ENCODE measurements at places on chromosomes 11 and 22.

GRCh38 chr11:45660729-45661438, 4.5 kb downstream of the CHST1 start:
- no peak for DNase-seq

DNA sequence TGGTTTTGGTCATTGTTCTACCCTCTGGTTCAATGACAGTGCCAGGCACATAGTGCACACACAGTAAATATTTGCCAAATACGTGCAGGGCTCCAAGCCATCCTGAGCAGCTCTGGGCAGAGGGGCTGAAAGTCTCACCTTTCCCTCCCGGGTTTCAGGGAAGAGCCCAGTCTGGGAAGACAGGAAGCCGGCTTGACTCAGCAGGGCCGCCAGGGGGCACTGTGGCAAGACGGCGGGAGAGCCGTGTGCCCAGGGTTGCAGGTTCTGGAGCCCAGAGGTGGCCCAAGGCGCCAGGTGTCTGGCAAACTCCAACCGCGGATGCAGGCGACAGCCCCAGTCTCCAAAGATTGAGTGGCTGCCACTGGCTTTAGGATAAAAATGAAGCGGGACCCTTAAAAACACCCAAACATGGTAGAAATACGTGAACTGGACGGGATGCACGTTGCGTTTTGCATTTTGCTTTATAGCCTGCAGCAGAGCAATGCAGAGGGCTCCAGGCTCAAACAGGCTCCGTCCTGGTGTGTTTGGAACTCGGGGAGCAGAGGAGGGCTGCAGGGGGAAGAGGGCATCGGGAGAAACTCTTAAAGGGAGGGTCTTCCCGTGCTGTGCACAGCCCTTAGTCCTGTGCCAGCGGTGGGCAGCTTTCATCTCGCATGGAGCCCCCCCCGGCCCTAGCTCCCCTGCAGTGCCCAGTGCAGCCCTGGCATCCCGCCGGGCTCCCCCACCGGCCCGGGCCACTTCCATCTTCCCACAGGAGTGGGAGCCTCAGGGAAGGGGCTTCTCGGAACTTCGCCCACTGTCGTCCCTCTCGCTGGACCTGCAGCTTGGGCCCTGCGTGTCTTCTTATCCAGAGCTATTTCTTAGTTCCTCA, 10.7 kb downstream of the KRTAP5-5 start:
- DNase-seq, result peak; percentile 38

- no peak for DNase-seq
Observed at GRCh38 chr11:17771415-17771814, 36.8 kb downstream of the KCNC1 start.

GRCh38 chr11:403761-404431, 9.9 kb downstream of the PKP3 start:
- DNase-seq, result no peak

GRCh38 chr11:67252831-67253239, 13.4 kb upstream of the GRK2 start:
- peak; percentile 44 for DNase-seq

DNA sequence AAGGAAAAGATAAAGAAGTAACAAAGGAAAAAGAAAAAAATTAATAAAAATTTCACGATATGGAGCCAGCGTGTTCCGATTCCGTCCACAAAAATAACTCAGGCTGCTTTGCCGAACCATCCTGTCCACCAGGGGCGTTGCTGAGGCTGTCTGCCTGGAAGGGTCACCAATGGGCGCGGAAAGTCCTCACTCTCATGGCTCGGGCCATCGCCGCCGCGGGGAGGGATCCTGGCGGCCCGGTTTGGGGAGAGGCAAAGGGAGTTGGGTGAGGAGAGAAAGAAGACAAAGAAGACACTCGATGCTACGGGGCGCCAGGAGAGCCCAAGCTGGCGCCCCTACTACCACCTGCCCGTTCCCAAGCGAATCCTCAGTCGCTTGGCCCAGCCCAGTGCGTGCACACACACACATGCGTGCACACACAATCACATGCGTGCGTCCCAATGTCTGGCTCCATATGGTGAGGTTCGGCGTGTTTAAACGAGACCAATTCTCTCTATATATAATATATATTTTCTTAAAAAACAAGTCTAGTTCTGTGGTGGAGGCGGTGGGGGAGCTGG, 5.6 kb upstream of the PYGM start:
- no peak for DNase-seq

- DNase-seq, result no peak
Observed at GRCh38 chr11:59503276-59503675, at the start of gene OR4D11. Gene OR4D11 (plus strand): TSS chr11:59503576. CDS start chr11:59503576, 0 bp downstream.

- no peak for DNase-seq
Observed at GRCh38 chr11:16040151-16040550, 316.2 kb downstream of the SOX6 start.

- peak; percentile 44 for DNase-seq
Observed at GRCh38 chr11:83827940-83828554, 541.9 kb upstream of the CCDC90B start.

GRCh38 chr11:61007383-61007955, 36.0 kb downstream of the CD6 start:
- DNase-seq, result no peak

GRCh38 chr11:85170184-85170583, 457.0 kb downstream of the DLG2 start:
- DNase-seq, result peak; percentile 81

DNA sequence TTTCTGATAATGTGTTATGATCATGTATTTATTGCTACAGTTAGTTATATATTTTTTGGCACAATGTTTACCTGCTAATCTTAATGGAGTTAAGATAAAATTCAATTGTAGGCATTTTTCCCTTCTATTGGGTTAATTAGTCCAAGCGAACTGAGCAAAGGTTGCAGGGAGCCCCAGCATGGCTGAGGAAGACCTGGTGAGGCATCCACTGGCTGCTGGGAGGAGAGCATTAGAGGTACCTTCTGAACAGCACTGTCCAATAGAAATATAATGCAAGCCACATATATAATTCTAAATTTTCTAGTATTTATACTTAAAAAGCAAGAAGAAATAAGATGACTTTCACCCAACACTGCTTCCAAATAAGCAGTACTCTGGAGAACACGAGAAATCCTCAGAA, 689 bp upstream of the TMEM126A start:
- no peak for DNase-seq

DNA sequence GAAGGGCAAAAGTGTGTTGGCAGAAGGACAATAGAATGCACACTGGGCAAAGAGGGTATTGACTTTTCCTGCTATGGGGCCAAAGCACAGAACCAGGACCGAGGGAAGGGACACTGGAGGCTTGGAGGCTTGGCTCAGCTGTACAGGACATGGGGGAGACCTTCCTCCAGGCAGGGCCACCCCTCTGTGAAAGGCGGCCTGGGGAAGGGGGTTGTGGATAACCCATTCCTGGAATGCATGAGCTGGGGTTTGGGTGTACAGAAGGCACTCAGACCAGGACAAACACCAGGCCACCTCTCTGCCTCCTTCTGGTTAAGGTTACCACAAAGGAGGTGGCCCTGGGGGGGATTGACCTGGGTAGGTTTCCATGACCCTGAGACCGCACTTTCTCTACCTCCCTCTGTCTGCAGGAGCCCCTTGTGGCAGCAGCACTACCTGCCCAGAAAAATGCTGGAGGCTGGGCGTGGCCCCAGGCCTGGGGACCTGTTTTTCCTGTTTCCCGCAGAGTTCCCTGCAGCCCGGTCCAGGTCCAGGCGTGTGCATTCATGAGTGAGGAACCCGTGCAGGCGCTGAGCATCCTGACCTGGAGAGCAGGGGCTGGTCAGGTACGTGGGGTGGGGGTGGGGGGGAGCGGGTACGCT, 9.6 kb downstream of the P2RY2 start:
- DNase-seq, result peak; percentile 58

DNA sequence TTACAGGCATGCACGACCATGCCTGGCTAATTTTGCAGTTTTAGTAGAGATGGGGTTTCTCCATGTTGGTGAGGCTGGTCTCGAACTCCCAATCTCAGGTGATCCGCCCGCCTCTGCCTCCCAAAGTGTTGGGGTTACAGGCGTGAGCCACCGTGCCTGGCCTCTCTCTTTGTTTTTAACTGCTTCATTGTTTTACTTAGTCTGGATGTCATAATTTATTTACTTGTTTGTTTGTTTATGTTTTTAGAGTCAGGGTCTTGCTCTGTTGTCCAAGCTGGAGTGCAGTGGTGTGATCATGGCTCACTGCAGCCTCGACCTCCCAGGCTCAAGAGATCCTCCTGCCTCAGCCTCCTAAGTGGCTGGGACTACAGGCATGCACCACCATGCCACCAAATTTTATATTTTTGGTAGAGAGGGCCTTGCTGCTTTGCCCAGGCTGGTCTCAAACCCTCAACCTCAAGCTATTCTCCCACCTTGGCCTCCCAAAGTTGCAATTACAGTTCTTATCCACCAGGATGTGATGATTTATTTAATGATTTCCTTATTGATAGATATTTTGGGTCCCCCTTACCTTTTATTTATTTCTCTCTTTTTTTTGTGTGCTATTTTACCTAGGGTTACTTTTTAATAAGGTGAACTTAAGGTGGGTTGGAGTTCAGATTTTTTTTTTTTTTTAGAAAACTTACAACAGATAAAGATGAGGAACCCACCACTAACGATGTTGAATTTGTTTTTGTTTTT, 52.6 kb upstream of the ADA2 start:
- no peak for DNase-seq

DNA sequence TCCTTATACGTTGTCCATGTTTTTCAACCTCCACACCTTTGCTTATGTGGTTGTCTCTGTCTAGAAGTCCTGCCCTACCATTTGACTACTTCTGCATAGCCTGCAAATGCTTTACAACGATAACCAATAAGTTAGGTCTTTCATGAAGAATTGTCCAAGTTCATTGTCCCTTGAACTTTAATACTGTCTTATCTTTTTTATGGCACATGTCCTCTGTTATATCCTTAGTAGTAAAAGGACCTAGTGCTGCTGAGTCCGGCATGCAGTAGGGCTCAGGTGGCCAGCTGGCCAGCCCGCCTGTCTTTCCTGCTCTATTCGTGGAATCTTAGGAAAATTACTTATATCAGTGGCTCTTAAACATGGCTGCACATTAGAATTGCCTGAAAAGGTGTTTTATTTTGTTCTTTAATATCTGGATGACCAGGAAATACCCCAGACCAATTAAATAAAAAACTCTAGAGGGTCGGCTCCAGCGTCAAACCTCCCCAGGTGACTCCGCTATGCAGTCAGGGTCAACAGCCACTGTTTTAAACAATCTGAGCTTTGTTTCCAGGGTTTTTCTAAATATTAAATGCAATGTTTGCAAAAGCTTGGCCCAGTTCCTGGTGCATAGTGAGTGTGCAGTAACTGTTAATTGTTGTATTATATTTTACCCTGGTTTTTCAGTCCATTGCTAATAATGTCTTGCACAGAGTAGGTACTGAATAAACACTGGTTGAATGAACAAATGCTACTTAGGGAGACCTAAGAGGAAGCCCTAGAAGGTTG, 64.6 kb upstream of the SESN3 start:
- no peak for DNase-seq
